Mammary epithelial cell (primary cell): ENCODE measurements at places on chromosomes 11 and 22.

- no peak for DNase-seq
Measured at GRCh38 chr11:76152741-76153570, 53.3 kb downstream of the WNT11 start.

- DNase-seq = no peak
Measured at GRCh38 chr22:29115682-29116288, 43.0 kb downstream of the KREMEN1 start.

GRCh38 chr11:13216019-13216710, 61.4 kb upstream of the BMAL1 start:
- DNase-seq = peak; percentile 96

GRCh38 chr11:10622957-10623791, 54.7 kb upstream of the LYVE1 start:
- no peak for DNase-seq

GRCh38 chr22:25110846-25111578, 88.6 kb upstream of the CRYBB3 start:
- peak; percentile 87 for DNase-seq

DNA sequence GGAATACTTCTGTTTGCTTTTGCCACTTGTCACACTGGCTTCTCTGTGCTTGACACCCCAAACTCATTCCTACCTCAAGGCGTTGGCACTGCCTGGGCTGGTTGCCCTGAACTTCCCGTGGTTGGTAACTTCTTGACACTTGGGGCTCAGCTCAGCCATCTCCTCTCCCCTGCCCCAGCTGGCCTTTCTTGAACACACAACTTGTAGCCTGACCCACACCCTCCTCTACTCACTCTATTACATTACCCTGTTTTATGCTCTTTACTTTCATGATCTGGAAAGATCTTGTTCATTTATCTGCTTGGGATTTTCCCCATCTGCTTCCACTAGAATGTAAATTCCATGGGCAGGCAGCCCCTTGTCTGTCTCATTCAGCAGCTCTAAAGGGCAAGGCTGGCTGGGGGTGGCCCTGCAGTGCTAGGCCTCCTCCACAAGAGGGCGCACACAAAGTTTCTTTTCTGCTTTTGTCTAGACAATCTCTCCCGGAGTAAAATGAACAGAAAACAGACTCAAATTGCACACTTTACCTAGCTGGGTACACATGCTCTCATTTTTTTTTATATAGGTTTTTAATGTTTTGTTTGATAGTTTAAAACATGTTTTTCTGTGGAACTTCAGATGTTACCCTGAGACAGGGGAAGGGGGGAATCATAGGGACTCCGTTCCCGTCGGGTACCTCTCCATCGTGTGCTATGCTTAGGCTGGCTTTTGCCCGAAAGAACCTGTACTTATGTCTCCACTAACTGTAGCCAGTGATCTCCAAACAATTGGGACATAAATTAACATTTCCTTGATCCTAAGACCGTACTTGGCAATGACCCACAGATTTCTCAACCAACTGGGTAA, 16.4 kb upstream of the MRGPRX2 start:
- DNase-seq = peak; percentile 34

GRCh38 chr11:44760917-44761550, 34.3 kb downstream of the TSPAN18 start:
- DNase-seq = peak; percentile 66

DNA sequence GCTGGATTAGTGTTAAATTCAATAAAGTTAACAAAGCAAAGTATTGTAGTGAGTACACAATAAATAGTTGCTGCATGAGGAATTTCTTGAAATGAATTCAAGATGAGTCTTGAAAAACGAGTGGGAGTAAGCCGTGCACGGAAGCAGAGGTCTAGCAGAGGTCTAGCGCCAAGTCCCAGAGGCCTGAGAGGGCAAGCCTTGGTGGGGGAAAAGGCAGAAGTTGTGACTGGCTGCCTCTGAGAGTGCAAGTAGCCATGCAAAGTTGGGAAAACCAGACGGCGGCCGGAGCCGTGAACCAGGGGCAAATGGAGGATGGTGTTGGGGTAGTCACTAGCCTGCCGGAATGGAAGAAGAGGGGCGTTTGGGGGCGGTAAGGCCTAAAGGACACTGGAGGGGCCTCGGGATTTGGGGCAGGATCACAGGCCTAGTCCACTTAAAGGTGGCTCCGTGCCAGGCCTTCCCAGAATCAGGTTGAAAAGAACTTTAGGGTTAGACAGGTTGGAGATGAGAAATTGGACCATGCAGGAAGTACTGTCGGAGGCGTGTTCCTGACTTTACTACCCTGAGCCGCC, 379 bp upstream of the SLC3A2 start:
- peak; percentile 78 for DNase-seq

- DNase-seq = no peak
Measured at GRCh38 chr22:21686634-21687393, 21.0 kb downstream of the PPIL2 start.

DNA sequence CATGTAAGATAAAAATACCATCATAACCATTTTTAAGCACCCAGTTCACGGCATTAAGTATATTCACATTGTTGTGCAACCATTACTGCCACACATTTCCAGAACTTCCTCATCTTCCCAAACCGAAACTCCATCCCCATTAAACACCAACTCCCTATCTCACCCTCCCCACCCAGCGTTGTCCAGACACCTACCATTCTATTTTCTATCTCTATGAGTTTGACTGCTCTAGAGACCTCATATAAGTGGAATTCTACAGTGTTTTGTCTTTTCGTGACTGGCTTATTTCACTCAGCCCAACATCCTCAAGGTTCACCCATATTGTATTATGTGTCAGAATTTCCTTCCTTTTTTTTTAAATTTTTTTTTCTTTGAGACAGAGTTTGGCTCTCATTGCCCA, 45.2 kb downstream of the PPFIA1 start:
- no peak for DNase-seq

GRCh38 chr11:112773264-112773663, 188.0 kb upstream of the NCAM1 start:
- no peak for DNase-seq

DNA sequence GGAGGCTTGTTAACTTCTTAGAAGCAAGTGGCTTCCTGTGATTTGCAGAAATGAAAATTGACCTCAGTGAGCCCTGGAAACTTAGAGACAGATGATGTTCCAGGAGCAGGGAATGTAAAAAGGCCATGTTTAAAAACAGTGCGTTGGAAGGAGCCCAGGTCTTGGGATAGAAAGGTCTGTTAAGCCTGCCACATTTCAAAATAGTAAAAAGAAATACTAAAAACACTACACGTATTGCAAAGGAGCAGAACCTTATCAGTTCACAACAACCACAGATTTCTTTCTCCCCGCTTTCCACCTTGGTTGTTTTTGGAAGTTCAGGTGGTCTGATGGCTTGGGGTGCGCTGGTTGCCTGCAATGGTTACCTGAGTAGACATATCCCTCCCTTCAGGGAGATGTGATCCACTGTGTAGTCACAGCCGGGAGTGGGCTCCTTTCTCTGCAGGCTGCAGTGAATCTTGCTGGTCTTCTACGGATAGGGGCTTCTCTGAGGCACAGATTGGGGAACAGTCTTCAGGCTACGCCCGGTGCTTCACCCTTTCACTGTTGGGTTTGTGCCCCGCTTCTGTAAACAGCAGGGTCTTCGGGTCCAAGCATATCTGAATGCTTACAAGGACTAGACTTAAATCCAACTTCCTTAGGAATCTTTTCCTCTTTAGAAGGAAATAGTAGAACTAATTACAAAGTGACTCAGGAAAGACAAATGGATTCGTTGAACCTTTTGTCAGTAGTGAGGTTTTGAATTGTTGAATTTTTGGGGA, 1.9 kb downstream of the TEAD1 start:
- DNase-seq = no peak

DNA sequence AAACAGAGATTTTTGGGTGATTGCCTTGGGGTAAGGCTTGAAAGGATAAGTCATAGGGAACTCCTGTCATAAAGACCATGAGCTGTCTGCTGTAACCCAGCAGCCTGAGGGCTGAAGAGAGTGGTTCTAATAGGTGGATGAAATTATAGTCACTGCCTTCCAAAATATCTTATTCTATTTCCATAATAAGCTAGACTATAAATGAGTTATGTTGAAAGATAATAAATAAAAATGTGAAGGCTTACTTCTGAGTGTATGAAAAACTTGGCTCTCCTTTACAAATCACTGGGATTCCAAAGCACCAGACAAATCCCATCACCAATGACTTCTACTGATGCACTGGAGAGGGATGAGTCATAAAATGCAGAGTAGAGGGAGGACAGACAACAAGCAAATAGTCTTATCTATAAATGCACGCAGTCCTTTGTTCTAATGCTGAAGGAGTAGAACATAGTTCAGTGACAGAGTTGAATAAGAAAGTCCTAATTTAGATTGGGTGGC, 775.0 kb upstream of the LRRC4C start:
- peak; percentile 26 for DNase-seq

DNA sequence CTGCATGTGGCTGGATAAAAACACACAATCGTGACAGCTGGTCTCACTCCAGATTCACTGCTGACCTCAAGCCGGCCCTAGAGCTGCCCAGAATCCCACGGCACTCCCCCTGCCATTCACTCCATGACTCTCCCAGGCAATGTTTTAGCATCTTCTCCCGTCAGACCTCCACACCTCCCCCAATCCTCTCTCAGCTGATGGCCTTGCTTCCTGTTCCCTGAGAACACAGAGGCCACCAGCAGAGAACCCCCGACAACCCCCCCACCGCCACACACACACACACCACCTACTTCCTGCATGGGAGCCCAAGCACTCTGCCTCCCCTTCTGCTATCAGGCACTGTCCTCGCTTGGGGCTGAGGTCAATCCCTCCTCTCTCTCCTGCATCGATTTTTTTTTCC, 9.3 kb downstream of the TNKS1BP1 start:
- DNase-seq = no peak

DNA sequence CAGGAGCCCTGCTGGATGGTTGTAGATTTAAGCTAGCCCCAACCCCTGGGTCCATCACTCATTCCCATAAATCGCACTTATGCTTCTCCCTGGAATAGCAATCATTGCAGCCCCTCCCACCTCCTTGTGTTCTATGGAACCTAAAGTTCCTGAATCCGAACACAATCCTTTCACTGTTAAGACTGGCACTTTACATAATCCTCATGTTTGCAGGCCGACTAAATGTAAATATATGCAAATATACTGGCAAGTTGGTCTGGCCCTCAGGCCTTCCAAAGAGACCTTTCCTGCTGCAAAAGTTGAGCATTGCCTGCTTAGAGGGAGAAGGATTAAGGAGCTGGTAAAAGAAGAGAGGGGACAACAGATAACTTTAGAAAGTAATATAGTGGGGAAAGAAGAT, 892.9 kb downstream of the OPCML start:
- no peak for DNase-seq
